Renal cortex interstitium (tissue), 15 donors: ENCODE measurements at places on chromosomes 5 and 9. TPM values are rescaled to one million over a fixed set of nuclear protein-coding genes. Genes with fewer than 3 reads are reported as not detected.
A peak's percentile ranks its signal among the peaks of the same experiment; 100 is the strongest.

The RANBP3L gene
- 6.1 TPM for polyA plus RNA-seq

The ORM2 gene
- polyA plus RNA-seq, result not detected

- no peak for DNase-seq
These were observed 310.1 kb downstream of the ZNF608 start for GRCh38 chr5:124436294-124436693.

- no peak for DNase-seq
These were observed 9.7 kb downstream of the TERT start for GRCh38 chr5:1285141-1285540.

GRCh38 chr5:100434815-100435214, 100.4 kb upstream of the FAM174A start:
- no peak for DNase-seq

GRCh38 chr5:173321886-173322285, 6.3 kb downstream of the STC2 start:
- no peak for DNase-seq

DNA sequence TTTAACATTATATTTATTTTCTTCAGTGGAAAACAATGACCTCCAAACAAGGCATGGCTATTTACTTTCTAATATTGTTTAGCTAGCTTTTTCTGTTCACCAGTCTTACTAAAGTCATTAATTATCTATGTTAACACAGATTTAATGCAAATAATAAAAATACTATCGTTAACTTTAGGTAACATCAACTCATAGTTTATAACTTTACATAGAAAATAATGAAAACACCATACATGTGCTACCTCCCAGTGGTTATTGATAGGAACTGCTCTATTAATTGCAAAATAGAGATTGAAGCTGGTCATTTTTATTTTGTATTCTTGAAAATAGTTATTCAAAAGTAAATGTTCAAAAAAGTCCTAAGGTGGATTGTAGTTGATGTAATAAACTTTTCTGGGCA, 78.3 kb upstream of the HCN1 start:
- no peak for DNase-seq

The ANKRD55 gene
- polyA plus RNA-seq, result 1.4 TPM

GRCh38 chr5:81435023-81435422, 41.1 kb upstream of the ACOT12 start:
- no peak for DNase-seq

The IL13 gene
- not detected for polyA plus RNA-seq

DNA sequence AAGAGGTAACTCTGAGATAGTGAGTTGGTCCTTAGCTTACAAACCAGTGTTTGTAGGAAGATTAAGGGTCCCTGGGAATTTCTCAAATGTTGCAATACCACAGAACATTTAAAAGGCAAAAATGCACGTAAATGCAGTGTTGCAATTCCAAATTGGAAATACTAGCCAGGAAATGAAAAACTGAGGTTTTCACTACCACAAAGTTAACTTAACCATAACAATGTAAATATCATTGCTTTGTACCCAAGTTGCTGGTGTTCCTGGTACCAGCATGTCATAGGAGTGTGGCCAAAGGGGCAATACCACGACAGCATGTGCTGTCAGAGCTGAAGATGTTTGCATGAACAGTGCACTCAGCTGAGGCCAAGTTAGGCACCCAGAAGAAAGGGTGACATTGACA, 382.9 kb downstream of the GLIS3 start:
- no peak for DNase-seq

GRCh38 chr5:150559701-150560100, 51.8 kb downstream of the NDST1 start:
- no peak for DNase-seq

The ANKHD1 gene
- polyA plus RNA-seq, result 120 TPM

- DNase-seq, result no peak
These were observed 94.4 kb downstream of the MTREX start for GRCh38 chr5:55402199-55402598.

DNA sequence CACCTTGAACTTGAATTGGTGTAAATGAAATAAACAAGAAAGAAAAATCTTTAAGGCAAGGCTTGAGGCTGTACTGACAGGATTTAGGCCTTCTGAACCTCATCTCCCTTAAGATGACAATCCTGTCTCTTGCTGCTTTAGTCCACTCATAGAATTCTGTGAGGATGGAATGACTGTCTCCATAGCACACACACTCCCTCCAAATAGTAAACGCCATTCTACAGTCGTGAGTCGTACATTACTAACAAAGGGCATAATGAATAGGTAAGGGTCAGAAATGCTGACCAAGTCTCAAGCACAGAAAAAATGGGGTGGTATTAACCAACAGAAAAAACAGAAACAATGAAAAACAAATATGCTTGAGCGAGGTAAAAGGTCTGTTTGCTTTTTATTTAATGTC, 71.8 kb upstream of the SIMC1 start:
- no peak for DNase-seq

DNA sequence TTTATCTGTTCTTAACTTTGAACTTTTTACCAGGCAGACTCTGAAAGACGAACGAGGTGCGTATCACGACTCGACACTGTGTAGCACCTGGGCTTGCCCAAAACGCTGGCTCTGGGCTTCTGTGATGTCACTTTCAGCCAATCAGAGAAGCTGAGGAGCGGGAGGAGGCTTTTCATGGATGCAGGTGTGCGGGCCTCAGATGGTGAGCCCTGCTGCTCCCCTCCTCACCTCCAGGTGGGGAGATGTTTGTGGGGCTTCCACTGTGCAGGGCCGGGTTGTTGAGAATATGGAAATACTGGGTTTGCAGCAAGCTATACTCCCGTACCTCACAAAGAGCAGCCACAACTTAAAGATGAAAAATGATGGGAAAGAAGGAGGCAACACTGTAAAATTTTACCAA, 246.3 kb downstream of the IRX2 start:
- DNase-seq, result no peak

GRCh38 chr9:111839987-111840386, 45.2 kb upstream of the SHOC1 start:
- DNase-seq, result no peak

DNA sequence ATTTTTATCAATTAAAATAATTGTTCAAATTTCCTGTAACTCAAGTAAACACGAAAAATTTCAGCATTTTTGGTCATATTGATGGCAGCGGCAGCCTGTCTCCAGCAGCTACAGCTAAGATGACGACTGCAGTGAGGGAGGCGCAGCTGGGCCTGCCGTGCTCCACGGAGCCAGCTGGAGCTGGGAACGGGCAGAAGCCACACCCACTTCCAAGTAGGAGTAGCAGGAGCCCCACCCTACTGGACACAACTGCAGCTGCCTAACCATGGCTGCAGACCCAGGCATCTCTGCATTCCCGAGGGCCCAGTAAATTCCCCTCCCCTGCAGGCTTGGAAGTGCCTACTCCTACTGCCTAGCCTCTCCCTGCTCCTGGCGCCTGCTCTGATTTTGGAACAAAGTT, 2031.7 kb downstream of the EFNA5 start:
- DNase-seq, result no peak

GRCh38 chr9:116450378-116451139, 236.5 kb upstream of the TRIM32 start:
- DNase-seq, result no peak

- no peak for DNase-seq
These were observed 179.7 kb downstream of the TSSK1B start for GRCh38 chr5:113255105-113255504.

GRCh38 chr9:134922066-134922931, 4.6 kb upstream of the FCN1 start:
- no peak for DNase-seq

The FOXD4 gene
- 0.76 TPM for polyA plus RNA-seq

The CBY3 gene
- polyA plus RNA-seq, result 0.55 TPM

DNA sequence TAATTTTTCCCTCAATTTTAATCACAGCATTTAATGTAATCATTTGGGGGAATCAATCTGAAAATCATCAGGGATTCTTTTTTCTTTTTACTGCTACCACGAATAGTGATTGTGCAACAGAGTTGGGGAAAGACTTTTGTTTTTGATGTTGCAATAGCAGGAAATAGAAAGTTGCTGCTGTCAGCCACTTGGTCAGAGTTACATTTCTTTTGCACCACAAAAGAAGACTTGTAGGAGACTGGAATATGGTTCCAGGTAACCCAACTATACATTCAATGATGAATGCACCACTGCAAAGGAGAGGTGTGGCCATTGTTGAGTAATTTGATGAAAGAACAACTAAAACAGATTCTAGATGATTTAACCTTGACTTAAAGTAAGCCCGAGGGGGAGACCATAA, 46.3 kb upstream of the PALM2AKAP2 start:
- DNase-seq, result no peak

The ADGRD2 gene
- polyA plus RNA-seq, result 0.17 TPM

DNA sequence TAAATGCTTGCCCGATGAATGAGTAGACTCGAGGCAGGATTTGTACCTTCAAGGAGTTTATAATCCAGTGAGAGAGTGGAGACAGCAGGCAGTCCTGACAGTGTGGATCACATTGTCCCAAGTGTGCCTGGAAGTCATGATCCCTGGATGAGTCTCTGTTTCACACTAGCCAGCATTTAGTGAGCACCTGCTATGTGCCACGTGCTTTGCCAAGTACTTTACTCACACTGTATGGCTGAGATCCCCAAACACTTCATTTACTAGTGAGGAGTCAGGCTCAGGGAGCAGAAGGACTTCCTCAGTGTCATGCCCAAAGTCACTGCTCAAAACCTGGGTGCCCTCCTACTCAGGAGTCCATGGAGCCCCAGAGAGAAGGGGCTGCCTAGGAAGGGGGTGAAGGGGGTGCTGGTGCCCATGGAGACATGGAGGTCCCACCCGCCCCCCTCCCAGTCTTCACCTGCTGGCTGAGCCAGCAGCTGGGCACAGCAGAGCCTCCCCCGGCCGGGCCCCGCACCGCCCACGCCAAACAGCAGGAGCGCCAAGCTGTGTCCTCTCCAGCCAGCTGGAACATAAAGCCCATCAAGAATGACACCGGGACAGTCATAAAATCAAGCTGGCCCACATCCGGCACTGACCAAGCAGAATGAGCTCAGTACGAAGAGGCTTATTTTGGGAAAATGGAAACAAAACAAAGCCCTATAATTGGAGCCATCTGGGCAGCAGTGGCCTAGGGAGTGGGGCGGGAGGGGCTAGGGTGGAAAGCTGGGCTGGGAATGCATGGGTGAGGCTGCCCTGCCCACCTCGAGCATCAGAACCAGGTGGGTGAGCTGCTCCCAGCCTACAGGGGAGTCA, 10.6 kb downstream of the LAMC3 start:
- peak; percentile 85 for DNase-seq

DNA sequence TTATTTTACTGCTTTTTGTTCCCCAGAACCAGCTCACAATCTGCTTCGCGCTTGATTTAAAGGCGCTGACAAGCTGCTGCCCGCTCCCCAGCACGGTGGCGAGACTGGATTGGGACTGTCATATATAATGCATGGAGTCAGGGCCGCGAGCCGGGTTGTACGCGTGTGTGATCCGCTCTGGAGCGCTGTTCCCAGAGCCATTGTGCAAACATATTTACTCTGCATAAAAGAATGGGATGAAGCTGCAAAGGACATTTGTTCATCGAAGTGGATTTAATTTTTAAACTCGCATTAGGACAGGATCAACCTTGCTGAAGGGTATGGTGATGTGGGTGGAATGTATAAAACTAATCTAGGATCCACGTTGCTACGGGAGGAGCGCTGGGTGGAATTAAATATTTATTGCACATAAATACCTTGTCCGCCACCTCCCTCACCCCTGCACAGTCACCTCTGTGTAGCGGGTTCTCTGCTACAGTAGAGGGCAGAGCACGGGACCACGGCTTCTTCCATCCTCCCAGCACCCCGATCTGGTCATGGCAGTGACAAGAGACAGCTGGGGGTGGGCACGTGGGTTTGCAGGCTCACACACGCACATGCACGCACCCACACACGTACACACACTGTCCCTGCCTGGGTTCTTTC, 18.1 kb upstream of the FCN1 start:
- DNase-seq, result no peak

The C5orf34 gene
- polyA plus RNA-seq, result 5.4 TPM

DNA sequence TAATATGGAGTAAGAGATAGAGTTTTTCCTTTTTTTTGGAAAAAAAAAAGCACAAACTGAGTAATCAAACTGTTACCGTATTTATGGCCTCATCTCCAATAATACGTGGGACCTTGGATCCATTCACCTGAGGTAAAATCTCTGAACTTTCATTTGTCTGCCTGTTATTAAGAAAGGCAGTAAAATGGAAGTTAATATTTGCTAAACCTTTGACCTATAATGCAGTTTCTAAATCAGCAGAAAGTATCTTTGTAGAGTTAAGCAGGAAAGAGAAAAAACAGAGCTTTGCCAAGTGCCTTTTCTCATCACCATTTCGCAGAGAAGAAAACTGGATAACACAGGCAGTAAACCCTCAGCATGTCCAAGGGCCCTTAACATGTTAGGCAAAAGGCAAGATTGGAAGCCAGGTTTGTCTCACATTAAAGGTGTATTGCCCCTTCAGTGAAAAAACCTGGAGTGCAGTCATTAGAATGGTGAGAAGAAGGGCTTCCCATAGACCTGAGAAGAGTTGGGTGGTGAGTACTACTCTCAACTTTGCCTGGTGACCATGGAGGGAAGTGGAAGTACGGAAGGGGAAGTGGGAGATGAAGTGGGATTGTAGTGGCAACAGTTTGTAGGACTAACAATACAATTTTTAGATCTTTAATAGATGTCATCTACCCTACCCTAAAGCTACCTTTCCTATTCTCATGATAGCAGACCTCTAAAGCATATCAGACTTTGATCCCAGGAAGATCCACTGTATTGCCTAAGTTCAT, 65.4 kb upstream of the GRAMD2B start:
- no peak for DNase-seq

DNA sequence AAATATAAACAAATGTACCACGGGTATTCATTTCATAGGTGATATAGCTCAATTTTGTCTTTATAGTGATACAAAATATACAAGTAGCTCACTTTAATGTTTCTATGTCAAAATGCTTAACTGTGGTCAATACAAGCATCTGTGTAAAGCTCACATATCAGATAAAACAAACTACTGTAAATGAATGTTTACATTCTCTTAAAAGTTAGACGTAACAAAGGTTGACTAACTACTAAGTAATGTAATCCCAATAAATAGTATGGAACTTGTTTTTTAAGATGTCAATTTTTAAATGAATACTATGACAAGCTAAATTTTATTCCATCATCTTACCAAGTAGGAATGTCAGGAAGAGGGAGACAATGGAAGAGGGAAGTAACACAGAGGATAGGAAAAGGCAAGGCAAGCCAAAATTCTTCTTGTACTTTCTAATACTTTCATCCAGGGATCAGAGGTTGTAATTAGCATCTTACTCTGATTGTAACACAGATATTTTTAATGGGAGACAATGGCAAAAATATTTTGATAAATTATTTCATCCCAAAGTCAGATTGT, 105.5 kb downstream of the STRBP start:
- no peak for DNase-seq

DNA sequence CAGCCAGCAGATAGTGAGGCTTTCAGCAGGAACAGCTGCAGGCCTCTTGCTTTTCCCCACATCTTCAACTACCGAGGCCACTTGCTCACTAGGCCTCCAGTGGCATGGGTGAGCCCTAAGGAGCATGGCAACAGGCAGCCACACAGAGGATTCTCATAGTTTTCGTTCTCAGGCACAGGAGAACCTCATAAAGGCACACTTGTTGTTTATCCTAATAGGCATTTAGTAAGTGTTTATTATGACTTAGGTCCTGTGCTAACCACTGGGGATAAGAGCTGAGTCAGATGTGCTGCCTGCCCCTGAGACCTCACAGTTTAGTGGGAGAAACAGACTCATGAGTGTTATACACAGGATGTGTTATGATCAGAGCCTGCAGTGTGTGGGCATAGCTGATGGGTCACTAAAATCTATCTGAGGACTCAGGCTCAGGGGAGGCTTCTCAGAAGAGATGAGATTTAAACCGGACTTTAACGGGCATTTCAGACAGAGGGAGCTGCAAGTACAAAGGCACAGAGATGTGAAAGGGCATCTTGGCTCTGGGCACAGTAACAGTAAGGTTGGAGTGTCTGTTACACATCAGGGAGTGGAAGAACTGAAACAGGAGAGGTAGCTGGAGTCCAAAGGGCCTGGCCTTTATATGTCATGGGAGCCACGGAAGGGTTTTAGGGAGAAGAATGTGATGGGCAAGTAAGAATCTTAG, 21.0 kb upstream of the HEMGN start:
- DNase-seq, result no peak
